ENCODE measurements at places on chromosomes 12 and 14. TPM values are rescaled to one million over a fixed set of nuclear protein-coding genes. Genes with fewer than 3 reads are reported as not detected.

DNA sequence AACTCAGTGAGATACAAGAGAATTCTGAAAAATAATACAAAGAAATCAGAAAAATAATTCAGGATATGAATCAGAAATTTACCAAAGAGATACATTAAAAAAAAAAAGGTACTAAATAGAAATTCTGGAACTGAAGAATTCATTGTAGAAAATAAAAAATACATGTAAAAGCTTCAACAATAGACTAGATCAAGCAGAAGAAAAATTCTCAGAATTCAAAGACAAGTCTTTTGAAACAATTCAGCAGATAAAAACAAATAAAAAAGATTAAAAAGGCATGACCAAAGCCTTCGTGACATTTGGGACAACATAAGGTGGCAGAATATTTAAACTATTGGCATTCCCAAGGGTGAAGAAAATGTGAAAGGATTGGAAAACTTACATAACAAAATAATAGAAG lies 133.1 kb upstream of the CNOT2 start:
- no peak for DNase-seq

GRCh38 chr12:11607313-11608081 lies 42.0 kb upstream of the ETV6 start:
- no peak for DNase-seq

GRCh38 chr12:40099423-40099853 lies 6.4 kb downstream of the SLC2A13 start:
- no peak for DNase-seq

INHBC gene
- total RNA-seq = not detected

STRAP gene
- total RNA-seq = 135 TPM

FBLN5 gene
- 1.9 TPM for total RNA-seq
